ENCODE measurements at places on chromosomes 3 and 15.

DNA sequence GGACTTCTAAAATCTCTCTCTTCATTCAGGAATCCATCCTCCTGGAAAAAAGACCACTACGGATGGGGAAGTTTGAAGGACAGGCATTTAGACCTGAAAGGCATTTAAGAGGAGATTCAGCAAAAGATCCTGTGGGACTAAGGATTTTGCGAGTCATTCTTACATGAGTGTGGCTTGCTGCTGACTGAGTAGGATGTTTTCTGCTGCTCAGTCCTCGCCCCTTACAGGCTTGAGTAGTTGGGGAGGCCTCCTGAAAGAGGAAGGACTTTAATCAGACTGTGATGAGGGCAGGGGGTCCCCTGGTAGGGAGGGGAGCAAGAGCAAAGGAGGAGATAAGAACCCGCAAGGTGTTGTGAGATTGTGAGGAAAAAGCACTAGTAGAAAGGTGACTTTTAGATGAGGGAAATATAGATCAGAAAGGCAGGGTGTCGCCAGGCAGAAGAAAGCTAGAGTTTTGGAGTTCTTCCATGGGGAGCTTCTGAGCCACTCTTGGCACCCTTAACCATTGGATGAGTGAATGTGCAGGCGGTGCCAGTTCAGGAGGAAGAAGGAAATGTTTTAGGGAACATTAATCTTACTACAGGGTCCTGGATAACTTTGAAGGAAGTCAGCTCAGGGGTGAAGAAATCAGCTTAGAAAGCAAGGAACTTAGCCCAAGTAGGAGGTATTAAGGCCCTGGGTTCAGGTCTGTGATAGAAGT is 171.1 kb downstream of the RORA start:
- no peak for DNase-seq

- no peak for DNase-seq
Observed at GRCh38 chr3:49914906-49915305, 11.2 kb upstream of the MST1R start.

DNA sequence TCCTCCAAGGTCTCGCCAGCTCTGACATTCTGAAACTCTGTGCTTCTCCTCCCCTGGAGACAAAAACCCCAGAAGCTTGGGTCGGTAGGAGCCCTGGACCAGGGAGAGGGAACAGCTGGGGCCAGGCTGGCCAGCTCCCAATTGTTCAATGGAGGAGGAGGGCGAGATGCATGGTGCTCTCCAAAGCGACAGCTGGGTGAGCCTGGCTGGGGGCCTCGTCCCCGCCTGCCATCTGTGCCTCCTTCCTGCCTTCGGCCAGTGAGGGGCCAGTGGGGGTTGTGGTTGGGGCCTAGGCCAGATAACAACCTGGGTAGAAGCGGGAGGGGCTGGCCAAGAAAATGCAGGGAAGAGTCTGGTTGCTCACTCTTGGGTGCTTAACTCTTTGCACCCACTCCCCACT is 79.4 kb downstream of the CORO2B start:
- no peak for DNase-seq

DNA sequence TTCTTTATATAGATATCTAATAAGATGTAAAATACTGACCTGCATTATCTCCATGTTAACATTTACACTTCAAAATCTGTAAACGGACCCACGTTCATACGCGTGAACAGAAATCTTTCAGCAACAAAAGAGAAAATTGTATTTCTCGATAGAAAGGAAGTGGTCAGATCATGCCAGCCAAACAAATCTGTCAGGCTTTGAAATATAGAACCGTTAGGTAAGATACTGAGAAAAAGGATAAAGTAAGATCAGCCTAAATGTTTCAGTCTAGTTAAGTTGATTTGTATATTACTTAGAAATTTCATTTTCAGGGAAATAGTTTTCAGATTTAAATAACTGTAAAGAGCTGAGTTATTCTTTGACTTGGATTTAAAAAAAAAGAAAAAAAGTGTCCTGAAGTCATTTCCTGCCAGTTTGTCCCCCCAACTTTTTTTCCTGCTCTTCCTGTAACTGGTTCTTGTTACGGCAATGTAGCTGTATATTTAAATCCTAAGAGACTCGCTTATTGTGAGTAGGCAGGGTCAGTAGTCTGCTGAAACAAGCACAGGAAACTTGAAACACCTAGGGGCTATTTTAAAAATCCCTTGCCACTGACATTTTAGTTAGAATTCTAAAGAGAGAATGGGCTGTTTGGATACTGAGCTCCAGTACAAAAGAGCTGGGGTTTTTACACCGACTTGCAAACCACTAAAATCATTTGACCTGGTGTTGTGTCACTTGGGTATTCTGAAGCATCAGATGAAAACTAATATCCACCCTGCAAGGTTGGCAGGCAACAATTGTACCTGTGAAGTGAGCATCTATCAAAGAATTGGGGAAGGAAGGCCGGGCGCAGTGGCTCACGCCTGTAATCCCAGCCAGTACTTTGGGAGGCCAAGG is 237.5 kb downstream of the UBE2E2 start:
- no peak for DNase-seq

GRCh38 chr15:33022629-33023028 is 171.9 kb downstream of the FMN1 start:
- DNase-seq: peak; percentile 87

GRCh38 chr3:72085036-72085435 is 300.1 kb upstream of the PROK2 start:
- no peak for DNase-seq

GRCh38 chr3:175447521-175447920 is 588.4 kb downstream of the NAALADL2 start:
- no peak for DNase-seq

GRCh38 chr3:72032441-72033135 is 247.6 kb upstream of the PROK2 start:
- no peak for DNase-seq

- DNase-seq: no peak
Observed at GRCh38 chr3:155441026-155441425, 147.5 kb upstream of the STRIT1 start.

- DNase-seq: no peak
Observed at GRCh38 chr3:151609491-151609890, 124.2 kb upstream of the AADACL2 start.

- DNase-seq: no peak
Observed at GRCh38 chr15:99279290-99279689, 28.0 kb downstream of the LRRC28 start.

DNA sequence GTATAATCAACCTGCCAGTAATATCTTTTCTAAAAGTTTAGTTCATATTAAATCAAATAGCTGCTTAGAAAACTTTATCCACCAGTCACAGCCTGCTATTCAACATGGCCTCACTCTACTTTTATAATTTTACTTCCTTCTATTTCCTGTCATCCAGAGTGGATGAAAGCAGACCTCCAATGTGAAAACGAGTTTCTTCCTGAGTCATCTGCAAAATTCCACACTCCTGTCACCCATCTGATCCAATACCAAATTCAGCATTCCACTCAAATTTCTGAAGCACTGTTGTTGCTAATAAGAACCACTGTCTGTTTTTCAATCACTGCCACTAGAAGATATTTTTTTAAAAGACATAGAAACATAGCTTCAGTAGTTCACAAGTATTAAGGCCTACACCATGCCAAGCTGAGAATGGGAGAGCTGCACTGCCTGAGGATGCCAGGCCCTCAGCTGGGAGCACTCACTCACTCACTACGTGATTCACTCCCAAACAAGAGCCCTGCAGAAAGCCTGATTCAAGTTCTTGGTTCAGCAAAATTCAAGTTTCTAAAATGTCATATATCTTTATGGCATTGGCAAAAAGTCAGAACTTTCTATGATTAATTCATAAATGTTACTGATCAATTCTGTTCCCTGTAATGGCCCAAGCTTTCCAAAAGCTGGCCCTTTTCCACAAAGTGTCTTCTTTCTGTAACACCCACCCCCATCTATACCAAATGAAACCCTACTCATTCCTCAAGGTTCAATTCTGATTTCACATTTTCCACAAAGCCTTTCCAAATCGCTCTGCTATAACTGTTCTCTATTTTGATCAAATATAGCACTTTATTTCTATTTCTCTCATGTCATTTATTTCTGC is 82.9 kb downstream of the FSIP1 start:
- no peak for DNase-seq

DNA sequence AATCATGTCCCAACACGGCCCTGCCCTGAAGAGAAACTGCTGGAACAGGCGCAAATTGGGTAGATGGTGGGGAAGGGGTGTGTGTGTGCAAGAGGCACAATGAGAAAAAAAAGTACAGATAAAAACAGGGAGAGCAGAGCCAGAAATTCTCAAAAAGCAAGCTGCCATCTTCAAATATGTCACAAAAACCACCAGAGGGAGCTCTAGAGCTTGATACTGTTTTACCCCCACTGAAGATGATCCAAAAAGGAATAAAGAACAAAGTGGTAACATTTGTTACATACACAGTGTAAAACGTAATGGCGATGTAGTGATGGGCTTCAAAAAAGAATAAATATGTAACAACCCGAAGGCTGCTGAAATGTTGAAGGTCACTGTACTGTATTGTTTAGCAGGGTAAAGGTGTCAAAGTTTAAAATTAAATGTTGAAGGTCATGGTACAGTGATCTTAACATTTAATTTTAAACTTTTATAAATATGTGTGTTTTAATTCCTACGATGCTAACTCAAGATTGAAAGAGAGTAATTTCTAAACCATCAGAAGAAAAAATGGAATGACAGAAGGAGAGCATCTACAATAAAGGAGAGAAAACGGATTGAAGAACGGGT is 6.0 kb downstream of the SNRPA1 start:
- no peak for DNase-seq

- no peak for DNase-seq
Observed at GRCh38 chr3:98326945-98327344, 26.7 kb upstream of the OR5K4 start.

DNA sequence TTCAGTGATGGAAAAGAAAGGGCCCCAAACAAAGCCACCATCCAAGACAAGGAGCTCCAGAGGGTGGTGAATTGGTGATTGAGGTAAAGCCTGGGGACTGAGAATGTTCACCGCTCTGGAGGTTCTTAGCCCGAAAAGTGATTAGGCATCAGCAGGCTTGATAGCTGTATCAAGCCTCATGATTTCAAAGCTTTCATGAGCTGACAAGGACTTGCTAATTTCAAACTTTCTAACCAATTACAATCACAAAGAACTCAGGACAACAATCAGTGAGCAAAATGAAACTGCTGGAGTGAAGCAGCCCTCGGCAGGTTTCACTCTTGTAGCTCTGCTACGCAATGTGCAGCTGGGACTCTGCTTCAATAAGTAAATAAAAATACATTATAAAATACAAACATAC is 391.3 kb downstream of the TIGIT start:
- no peak for DNase-seq

DNA sequence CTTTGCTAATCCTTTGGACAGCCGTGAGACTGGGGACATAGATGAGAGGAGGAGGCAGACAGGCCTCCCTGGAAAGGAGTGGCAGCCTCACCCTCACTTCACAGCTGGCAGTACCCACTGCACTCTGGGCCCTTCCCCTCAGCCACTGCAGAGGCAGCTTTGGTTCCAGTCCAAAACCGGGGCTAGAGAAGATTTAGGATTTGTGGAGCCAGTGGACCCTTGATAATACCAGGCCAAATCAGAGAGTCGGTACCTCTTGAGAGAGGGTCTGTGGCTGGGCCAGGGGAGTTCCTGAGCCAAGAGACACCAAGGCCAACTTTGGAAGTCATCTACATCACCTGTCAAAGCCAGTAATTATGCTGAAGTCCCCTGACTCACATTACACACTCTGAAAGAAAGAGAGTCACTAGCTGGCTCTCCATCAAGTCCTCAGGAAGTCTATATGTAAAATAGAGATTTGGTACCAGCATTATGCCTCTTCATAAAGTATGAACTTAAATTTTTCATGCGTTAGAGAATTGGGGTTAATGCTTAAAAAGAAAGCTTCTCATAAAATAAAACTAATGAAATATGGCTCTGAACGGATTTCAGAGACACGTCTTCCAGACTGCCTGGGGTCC is 244.1 kb upstream of the SEMA6D start:
- peak; percentile 16 for DNase-seq

GRCh38 chr3:12188681-12189287 is 30.1 kb upstream of the TIMP4 start:
- DNase-seq: no peak

DNA sequence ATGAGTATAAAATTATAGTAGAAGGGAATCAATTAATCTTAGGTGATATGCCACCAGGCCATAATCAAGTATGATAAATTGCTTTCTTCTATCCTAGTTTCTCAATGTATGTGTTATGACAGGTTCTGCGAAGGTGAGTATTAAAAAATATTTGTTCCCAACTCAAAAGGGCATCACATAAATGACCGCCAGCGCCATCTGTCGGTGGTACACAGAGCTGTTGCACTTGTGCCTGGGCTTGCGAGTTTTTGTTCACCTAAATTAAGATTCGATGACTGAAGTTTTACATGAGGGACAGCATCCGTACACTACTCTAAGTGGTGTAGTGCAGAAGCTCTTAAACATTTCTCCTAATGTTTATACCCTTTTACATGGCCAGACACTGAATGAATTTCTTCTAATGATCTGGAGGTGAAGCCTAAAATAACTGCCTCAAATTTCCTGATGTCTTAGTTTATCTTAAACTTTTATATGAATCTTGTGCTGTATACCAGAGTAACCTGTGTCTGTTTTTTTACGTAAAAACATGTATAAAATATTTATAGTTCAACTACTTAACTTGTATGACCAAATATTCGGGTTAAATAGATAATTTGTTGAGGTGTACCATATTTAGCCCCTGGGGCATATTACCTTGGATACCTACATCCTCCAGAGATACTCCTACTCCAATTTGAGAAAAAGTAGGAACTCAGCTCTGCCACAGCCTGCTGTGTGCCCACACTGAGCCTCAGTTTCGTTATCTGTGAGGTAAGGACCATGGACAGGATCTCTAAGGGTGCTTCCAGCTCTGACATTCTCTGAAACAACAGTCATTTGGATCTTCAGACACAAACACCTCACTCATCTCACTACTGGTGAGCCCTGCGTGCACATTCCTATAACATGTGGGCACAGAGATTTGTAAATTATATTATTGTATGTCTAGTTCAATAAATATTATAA is 365.6 kb downstream of the MAGI1 start:
- DNase-seq: peak; percentile 59

DNA sequence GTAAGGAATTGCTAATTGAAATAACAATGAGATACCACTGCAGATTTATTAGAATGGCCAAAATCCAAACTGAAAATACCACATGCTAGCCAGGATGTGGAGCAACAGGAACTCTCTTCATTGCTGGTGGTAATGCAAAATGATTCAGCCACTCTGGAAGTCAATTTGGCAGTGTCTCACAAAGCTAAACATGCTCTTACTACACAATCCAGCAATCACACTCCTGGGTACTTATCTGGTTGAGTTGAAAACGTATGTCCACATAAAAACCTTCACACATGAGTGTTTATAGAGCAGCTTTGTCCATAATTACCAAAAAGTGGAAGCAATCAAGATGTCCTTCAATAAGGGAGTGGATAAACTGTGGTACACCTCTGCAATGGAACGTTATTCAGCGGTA is 113.3 kb downstream of the SMAD6 start:
- no peak for DNase-seq

- no peak for DNase-seq
Observed at GRCh38 chr15:47095833-47096232, 621.5 kb upstream of the SEMA6D start.
